Activated CD4-positive, alpha-beta T cell treated with anti-CD3 and anti-CD28 coated beads, Interleukin-2, amount 50 U/mL, for 1 hour (primary cell): ENCODE measurements at places on chromosomes 12 and 14.

GRCh38 chr12:32312049-32312670 lies 87.2 kb upstream of the FGD4 start:
- no peak for DNase-seq

- no peak for DNase-seq
Observed at GRCh38 chr12:94659346-94659930, 9.1 kb upstream of the TMCC3 start.

- DNase-seq: no peak
Observed at GRCh38 chr14:90296641-90297040, 35.1 kb downstream of the NRDE2 start.

DNA sequence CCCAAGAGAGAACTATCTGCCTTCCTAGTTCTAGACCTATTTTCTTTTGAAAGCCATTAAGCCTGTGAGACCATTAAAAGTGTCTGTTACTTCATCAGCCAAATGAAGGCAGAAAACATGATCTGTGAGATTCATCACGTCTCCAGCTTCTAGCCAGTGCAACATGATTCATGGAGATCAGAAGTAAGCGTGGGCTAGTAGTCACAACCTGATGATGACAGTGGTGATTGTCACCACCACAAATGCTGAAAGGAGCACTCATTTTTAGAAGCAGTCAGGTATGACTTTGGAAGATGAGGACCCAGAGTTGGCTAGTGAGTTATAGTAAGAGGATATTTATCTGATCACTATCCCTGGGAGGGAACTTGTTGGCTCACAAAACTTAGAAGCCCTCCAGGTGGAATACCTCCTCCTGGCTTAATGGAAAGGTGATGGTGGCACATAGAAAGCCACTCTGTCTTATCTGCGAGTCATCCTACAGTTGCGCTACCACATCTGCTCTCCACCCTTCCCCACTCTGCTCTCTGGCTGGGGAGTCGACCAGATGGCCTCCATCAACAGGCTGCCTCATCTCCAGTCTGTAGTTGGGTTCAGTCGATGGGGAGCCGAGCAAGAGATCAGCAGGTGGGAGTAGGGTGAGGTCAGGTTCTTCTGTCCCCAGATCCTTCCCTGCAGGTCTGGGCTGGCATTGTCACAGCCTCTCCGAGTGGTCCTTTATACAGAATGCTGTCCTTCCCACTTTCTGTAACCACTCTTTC lies 317.6 kb upstream of the FKBP4 start:
- DNase-seq: no peak

DNA sequence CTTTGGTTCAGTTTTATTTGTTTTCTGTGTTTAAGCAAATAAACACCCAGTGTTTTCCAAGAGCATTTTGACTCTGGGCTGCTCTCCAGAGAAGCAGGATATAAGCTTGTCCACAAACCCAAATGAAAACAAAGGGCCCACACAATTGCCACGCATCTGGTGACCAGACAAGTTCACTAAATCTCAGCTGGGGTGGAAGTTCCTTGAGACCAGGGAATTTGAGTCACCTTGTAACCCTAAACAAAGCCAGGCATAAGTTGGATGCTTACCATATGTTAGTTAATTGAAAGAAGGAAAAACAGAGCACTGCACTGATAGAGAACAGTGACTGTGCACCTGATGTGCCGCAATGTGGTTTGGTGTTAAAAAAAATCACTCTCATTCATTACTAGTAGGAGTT lies 1.6 kb upstream of the TXNRD1 start:
- no peak for DNase-seq

DNA sequence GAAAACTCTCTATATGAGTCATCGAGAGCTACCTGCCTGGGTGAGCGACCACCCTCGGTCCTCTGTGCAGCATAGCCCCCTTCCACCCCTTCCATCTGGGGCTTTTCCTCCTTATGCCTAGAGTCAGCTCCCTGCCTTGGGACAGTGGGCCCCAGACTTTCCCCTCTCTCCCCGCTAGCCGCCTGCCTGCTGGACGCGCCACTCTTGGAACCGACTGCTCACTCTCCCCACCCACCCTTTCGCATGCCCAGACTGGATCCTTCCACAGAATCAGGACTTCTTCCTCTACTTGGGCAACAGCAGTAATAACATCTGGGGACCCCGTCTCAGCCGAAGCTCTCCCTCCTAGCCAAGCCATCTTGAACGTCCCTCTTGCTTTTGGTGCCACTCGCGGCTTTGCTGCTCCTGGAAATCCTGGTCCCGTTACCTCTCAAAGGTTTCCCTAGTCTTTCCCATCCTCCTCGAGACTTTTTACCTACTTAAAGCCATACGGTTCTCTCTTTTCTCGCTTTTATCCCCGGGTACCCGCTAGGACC lies 671 bp downstream of the ESYT1 start:
- DNase-seq: no peak

- DNase-seq: no peak
Observed at GRCh38 chr12:111202237-111202915, 166.5 kb downstream of the PHETA1 start.

- no peak for DNase-seq
Observed at GRCh38 chr12:115163710-115164109, 479.7 kb upstream of the TBX3 start.

- no peak for DNase-seq
Observed at GRCh38 chr12:98446060-98446459, 69.3 kb upstream of the TMPO start.

- DNase-seq: no peak
Observed at GRCh38 chr14:33210311-33210710, 271.6 kb downstream of the NPAS3 start.

DNA sequence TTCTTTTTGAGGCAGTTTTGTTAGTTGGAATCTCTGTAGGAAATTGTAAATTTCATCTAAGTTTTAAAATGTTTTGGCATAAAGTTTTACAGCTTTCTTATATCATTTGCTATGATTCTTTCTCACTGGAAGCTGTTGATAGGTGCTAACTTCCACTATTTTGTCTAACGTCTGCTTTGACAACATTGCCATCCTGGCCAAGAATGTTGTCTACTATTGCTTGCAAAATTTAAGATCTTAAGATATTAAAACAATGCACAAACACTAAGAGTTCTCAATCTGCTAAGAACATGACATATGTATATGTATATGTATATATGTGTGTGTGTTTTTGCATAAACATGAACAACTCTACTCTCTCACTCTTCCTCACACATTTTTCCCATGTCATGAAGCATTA lies 64.1 kb upstream of the MDGA2 start:
- no peak for DNase-seq

DNA sequence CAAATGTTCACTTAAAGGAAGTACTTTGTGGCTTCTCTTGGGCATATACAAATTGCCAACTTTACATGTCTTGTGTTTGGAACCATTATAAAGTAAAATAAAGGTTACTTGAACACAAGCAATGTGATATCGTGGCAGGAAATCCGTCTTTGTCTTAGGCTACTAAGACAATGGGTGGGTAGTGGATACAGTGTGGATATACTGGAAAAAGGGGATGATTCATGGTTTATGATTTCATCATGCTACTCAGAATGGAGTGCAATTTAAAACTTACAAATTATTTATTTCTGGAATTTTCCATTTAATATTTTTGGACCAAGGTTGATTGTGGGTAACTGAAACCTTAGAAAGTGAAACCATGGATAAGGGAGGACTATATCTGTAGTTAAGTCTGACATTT lies 48.4 kb downstream of the MYRFL start:
- no peak for DNase-seq

DNA sequence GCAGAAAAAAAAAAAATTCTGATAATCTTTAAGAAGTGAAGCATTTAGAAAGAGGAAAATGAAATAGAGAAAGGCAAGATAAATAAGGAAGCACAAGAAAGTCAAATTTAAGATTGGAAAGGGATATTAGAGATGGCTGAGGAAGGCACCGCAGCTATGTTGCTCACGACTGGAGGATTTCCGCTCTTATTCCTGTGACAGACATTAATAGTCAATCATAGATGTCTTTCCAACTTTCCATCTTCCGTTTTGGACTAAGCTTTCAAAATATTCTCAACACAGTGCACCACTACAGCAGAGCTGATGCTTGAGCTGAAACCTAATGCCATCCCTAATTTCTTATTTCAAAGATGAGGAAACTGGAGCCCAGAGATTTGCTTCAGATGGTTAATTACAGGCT lies 290.6 kb downstream of the FOXN3 start:
- DNase-seq: no peak

GRCh38 chr12:18906395-18906794 lies 168.5 kb downstream of the CAPZA3 start:
- DNase-seq: no peak

DNA sequence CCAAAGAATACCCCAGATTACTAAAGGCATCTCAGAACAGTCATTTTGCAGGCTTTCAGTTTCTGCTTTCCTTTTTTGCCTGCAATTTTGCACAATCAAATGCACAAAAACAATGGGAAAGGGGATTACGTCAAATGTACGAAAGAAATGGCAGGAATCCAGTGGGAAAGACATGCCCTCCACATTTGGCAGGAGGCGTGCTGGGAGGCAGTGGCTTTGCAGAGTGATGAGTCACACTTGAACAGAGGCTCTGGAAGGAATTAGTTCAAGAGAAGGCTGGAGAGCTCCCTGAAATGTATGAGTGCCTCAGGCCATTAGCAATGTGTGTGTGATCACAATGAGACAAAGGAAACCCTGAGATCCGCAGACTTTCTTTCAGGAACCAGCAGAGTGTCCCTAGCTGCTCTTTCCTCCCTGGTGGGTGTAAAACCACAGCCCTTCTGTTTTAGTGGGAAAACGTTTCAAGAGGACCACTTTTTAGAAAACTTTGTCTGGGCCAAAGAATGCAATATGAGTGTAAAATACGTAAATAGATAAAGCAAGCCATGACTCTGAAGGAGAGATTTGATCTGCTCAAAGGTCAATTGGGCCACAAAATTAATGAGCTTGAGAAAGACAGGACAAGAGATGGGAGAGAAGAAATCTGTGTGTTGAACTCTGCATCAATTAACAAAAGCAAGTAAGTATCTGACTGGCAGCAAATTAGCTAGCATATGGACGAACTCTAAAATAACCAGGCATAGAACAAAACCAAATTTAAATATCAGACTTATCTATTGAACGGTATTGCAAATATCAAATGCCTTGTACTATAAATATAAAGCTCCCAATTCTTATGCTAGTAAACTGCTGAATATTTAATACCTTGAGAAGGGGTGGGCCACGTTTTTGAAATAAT lies 155.4 kb upstream of the PDE3A start:
- DNase-seq: no peak

DNA sequence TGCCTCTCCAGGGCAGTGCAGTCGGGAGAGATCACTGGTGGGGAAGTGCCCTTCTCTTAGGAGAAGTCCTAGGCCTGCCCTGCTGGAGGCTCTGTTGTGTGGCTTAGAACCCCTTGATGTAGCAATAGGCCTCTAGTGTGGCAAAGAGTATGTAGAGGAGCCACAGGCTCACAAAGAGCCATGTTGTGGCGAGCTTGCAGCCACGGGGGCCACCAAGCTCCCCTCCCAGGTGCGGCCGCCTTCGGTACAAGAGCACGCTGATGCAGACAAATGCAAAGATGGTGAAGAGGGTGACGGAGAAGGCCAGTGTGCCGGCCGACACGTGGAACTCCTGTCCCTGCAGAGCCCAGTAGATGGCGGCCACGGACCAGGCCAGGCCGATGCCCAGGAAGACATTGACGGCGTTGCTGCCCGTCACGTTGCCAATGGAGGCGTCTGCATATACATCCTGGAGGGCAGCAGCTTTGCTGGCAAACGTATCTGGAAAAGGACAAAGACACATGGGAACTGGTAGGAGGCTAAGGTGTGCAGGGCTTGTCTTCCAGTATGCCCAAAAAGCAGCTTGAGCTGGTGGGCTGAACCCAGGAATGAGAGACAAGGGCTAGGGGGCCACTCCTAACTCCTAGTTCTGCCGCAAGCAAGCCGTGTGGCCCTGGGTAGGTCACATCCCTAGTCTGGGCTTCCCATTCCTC lies 142.8 kb downstream of the SLC8A3 start:
- DNase-seq: no peak

DNA sequence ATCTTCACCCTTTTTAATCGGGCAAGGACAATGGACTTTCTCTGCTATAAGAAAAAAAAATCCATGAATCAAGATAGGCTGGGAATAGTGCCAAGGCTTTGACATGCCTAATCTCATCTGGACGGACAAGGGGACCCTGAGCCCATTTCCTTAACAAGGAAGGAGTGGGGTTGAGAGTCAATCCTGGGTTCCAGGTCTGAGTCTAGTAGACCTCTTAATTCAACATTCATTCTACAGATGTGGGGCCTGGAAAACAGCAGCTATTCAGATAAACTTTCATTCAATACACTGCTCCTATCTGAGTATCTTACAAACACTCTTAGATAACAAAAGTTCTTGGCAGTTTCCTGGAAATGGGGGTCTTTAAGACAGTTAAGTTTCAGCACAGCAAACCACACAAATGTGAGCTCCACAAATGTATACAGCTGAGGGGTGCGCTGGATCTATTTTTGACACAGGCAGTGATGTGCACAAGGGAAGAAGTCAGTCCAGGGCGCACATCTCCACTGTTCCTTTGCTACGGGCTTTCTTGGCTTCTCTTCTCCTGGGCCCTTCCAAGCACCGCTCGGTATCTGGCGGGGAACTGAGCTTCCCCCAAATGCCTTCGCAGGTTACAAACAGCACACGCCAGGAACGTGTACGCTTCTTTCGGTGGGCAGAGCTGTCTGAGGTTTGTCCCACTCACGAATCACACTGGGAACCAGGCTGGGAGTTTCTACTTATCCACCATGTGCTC lies 82.2 kb upstream of the GPR68 start:
- DNase-seq: no peak

- no peak for DNase-seq
Observed at GRCh38 chr12:57844709-57845477, 1.6 kb downstream of the CTDSP2 start.

GRCh38 chr12:54058128-54058768 lies 4.6 kb downstream of the HOXC4 start:
- DNase-seq: no peak

DNA sequence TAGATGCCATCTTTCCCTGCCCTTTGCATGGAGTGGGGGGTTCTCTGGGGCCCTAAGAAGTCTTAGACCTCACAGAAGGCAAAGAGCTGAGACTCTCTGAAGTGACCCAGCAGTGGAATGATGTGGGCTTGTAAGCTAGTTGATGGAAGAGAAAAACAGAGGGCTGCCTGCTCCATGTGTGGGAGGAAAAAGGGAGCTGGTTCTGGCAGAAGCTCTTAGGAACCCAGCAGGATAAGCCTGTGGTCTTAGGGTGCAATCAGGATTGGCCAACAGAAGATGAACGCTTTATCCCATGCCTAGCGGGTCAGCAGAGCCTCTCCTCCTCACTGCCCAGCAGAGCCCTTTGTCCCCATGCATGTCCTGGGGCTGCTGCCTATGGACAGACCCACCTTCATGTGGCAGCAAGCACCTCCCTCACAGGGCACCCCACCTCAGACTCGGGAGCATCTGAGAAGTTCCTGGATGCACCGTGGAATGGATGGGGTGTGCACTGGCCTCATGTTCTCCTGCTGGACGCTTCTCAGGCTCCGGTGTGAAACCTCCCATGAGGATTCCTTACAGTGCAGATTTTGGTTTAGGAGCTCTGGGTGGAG lies 152.7 kb downstream of the ADGRD1 start:
- no peak for DNase-seq

GRCh38 chr12:28537474-28537873 lies 347.2 kb downstream of the CCDC91 start:
- no peak for DNase-seq

- DNase-seq: no peak
Observed at GRCh38 chr14:77605392-77605972, 11.0 kb downstream of the SPTLC2 start.

- DNase-seq: no peak
Observed at GRCh38 chr12:50458606-50459005, 46.2 kb upstream of the DIP2B start.
